ENCODE measurements at places on chromosomes 4 and X.

GRCh38 chr4:6227412-6228157, 27.2 kb upstream of the JAKMIP1 start:
- no peak for DNase-seq

DNA sequence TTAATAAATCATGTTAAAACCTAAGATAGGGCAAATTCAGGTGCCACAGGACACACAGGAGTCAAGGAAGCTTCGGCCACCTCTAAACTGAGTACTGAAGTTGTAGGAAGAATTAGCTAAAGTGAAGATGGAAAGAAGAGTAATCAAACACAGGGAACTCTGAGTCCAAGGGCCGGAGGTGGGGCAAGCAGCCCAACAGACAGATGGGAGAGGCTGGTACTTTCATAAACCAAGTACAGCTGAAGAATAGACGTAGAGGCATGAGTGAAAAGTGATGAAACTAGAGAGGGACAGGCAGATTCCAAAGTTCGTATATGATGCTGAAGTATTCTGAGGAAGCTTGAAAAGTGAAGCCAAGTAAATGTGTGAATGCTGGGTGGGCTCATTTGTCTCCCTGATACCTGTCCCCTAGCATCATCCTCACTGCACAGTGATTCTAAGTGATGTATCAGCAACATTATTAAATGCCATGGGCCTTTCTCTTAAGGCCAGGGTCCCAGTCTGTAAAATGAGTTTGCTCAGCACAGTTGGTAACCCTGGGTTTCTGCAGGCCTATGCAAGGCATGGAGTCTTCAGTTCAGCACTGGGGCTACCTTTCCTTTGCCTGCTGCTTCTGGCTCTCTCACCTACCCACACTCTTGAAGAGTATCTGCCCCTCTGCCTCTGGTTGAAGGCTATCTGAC, 203.3 kb downstream of the NR3C2 start:
- DNase-seq: no peak

GRCh38 chr4:140863197-140863596, 107.0 kb upstream of the TBC1D9 start:
- DNase-seq: no peak

DNA sequence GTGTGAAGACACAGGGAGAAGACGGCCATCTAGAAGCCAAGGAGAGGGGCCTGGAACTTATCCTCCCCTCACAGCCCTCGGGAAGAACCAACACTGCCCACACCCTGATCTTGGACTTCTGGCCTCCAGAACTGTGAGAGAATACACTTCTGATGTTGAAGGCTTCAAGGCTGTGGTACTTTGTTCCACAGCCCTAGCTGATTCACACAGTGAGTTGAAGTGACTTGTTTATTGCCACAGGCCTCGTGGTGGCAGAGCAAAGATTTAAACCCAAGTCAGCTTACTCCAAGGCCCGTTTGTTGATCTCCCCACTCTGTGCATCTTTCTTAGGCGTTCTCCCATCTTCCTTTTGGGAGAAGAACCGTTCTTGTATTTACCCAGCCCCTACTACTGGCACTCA, 72.8 kb downstream of the CYTL1 start:
- no peak for DNase-seq

DNA sequence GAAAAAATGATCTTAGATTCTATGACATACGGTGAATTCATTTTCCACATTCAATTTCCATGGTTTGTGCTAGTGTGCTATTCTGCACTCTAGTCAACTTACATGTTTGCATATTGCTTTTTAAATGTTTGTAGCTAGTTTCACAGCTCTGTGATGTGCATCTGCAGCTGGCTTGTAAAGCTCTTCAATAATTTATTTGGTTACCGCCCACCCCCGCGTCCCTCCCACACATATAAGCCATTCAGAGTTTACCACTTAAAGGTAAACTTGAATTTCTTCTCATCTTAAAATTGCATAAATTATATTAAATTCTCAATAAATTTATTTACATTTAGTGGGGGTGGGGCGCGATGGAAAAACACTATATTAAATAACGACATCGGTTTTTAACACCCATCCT, 291 bp upstream of the NBDY start:
- no peak for DNase-seq

GRCh38 chrX:8849458-8849857, 48.3 kb upstream of the FAM9A start:
- DNase-seq: no peak

- no peak for DNase-seq
Observed at GRCh38 chr4:70908993-70909556, 6.9 kb downstream of the MOB1B start.

DNA sequence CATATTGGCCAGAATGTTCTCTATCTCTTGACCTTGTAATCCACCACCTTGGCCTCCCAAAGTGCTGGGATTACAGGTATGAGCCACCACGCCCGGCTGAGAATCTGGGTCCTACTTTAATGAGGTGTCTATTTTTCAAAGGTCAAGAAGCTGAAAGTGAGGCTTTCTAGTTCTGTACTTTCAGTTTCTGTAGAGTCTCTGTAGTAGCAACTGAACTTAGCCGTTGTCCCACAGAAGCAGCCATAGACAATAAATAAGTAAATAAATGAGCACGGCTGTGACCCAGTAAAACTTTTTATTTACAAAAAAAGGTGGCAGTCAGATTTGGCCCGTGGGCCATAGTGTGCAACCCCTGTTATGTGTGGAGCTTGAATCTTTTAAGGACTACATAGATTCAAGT, 92.0 kb downstream of the FNIP2 start:
- no peak for DNase-seq

DNA sequence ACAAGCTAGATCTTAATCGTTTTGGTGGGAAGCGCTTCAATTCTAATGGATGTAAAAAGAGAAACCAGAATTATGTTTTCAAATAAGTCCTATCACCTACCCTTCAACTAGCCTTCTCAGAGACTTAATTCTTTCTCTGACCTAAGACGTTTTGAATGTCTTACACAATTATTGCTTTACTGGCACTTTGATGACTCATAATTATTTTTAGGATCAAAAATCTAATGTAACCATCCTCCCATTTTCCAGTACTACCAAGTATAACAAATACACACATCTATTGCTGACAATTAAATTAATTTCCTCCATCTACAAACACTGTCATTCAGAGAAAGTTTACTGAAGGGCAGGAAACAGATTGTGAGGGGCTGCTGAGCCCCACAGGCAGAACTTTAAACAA, 108.6 kb downstream of the PPP3CA start:
- no peak for DNase-seq

DNA sequence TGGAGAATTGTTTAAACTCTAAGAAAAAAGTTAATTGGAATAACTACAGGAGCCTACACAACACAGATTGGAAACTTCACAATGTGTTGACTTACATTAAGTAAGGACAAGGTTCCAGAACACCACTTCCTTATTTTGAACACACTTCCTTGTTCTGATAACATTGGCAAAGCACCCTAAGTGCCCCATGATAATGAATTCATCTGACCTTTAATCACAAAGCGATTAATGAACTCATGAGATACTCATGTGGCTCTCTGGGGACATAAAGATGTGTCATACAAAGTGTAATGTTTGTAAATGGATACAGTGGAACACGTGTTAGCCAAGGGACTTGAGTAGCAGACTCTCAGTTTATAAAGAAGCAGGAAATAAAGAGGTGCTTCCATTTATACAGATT, 69.0 kb upstream of the ATOH1 start:
- no peak for DNase-seq

- DNase-seq: no peak
Observed at GRCh38 chr4:114811564-114812301, 213.1 kb downstream of the UGT8 start.

DNA sequence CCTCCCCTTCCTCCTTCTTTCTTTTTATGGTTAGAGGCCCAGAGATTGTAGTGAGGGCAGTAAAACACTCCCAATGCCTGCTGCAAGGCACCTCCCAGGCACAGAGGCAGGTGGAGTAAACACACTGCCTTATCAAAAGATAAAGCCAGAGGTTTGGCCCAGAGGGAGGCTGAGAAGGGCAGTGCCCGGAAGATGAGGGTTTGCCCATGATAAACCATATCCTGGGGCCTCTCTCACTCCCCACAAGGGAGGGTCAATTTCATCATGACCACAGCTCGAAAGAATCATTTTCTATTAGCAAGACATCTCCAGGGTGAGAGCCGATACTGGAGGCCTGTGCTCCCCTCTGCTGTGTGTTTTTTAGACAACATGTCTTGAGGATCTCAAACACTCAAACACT, 98.5 kb upstream of the FAM9C start:
- DNase-seq: no peak

- DNase-seq: no peak
Observed at GRCh38 chr4:44221407-44221806, 227.2 kb downstream of the KCTD8 start.

DNA sequence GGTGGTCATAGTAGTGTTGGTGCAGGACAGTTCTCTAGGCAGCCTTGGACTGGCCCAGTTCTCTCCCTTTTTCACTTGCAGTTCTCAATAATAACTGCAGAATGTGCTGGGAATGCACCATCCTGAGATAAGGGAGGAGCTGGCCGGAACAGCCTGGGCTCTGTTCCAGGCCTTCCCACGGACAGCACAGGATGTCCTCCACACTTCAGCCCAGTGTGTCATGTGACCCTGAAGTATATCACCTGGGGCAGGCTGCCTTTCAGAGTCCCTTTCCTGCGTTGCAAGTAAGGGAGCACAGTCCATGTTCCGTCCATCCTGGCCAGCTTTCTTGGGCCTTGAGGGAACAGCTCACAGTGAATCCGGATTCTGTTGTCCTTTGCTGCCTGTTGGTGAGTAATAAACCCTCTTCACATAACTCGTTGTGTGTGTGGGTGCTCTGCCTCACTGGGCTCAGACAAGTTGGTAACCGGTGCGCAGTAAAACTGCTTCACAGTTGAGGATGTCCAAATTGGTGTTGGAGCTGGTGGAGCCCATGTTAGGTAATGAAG, 32.3 kb upstream of the BBS12 start:
- DNase-seq: no peak

DNA sequence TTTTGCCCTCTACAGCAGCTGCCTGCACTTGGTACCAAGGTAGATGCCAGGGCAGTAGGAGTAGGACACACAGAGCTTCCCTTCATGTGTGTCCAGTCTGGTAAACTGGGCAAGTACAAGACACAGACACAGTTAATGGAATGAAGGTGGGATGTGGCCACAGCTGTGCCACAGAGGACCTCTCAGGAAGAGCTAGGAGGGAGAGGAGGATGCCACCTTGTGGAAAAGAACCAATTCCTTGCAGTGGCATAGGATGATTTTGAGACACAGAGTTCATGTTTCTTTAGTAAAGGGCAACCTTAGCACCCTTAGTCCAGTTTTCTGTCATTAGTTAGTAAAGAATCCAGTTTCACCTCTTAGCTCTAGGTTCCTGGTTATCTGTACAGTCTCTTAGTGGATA, 36.3 kb upstream of the TBC1D14 start:
- no peak for DNase-seq

GRCh38 chrX:68989456-68989855, 160.6 kb downstream of the EFNB1 start:
- no peak for DNase-seq

DNA sequence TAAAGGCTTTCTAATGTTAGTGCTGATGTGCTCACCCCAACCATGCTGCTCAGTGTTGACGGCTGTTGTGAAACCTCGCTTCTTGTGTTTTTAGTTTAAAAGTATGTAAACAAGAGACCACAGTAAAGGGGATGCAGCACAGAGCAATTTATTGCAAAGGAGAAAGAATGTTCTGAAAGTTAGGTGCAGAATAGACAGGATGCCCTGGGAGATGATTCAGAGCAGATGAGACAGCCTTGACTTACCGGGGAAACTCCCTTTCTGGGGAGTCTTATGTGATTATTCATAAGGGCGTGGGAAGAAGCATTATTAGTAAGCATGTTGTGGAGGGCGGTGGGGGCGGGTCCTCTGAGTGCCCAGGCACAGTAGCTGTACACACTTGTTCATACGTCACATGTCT, 47.7 kb downstream of the EVC start:
- peak; percentile 30 for DNase-seq

- no peak for DNase-seq
Observed at GRCh38 chr4:128310266-128310697, 22.7 kb upstream of the PGRMC2 start.

DNA sequence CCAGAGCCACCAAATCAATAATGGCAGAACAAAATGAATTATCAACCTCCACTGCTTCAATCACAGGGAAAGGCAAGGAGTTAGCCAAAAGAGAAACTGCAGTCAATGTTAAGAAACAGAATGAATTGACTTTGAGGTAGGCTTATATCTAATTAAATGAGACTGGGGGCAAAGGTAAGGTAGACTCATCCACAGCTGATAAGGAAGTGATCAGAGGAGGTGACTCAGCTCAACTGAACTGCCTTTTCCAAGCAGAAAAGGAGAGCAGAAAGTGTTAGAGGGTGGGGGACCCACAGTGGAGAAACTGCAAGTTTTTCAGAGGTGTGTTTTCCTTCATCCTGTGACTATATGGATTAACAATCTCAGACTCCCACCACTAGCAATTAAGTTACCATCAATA, 345.8 kb upstream of the PPARGC1A start:
- no peak for DNase-seq

DNA sequence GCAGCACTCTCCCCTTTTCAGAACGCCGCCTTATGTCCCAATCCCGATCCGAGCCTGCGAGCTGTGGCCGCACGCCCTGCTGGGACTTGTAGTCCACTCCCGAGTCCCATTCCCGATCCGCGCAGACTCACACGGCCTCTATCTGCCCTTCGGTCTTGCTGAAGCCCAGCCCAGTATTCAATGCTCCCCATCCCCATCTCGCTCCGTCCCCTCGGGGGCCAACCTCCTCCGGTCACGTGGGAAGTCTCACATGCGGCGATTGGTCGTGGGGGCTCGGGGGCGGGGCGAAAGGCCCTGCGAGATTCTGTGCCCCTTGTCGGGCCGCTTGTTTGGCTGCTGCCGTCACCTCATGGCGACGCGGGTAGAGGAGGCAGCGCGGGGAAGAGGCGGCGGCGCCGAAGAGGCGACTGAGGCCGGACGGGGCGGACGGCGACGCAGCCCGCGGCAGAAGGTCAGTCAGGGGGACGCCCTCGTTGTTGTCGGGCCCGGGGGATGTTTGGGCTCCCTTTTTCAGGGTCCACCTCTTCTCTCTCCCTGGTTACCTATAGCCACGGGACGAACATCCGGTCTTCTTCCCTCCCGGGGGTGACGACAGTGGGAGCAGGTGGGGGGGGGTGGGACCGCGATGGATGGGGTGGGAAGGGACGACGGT, at the start of gene TXLNG:
Gene TXLNG (plus strand): TSS at position 328 of the 652 bp plus-strand sequence. CDS start 22 bp downstream, at position 350.
- DNase-seq: peak; percentile 85

DNA sequence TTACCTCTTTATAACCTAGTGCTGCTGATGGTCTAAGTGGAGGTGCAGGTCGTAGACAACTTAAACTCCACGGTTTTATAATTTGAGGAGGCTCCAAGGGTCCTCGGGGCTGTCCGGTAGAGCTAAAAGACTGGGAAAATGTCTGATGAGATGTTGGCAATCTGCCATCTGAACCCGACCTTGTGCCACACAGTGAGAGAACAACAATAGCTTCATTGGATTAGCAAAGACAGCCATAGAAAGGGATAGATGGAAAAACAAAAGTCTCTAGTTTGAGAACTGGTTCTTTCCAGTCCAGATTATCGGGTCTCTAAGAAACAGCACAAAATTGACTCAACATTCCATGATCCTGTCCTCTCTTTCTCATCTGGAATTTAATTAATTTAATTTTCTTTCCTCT, 31.6 kb downstream of the CD40LG start:
- no peak for DNase-seq

GRCh38 chr4:128162434-128162833, 101.3 kb downstream of the LARP1B start:
- DNase-seq: no peak

GRCh38 chr4:54930226-54930625, 195.2 kb downstream of the KDR start:
- DNase-seq: no peak

All from stimulated activated CD4-positive, alpha-beta T cell treated with anti-CD3 and anti-CD28 coated beads, Interleukin-1b, Interleukin-23, amount 100 ng/mL, for 24 hours (primary cell).